ENCODE measurements at places on chromosomes 5 and 9. TPM values are rescaled to one million over a fixed set of nuclear protein-coding genes. Genes with fewer than 3 reads are reported as not detected.

- DNase-seq: no peak
- no peak overlapping the region for H3K4me3 ChIP-seq
- no peak overlapping the region for H3K27ac ChIP-seq
Observed at GRCh38 chr9:109880276-109881169, 100.5 kb downstream of the PALM2AKAP2 start.

DNA sequence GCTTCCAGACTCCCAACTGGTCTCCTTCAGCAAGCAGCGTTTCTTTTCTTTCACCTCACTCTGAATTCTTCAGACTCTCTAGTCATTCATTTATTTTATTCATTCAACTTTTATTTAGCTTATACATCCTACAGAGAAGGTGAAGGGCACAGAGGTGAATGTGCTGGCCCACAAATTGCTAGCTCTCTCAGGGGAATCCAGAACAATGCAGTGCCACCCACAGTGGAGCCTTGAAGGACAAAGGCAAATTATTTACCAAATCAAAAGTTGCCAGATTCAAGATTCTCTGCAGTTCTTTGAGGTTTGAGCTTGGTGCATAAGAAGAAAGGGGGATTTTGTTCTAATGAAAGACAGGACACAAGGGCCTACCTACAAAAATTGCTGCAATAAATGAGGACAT is 29.7 kb downstream of the GRIA1 start:
- DNase-seq: no peak
- no peak overlapping the region for H3K4me3 ChIP-seq
- H3K27ac ChIP-seq: no peak overlapping the region
- no peaks in the 10 kb centered on the region for H3K27me3 ChIP-seq
- H3K4me1 ChIP-seq: no peaks in the 10 kb centered on the region

GRCh38 chr9:103902263-103902662 is 191.8 kb upstream of the SMC2 start:
- no peak overlapping the region for H3K27ac ChIP-seq
- H3K27me3 ChIP-seq: no peaks in the 10 kb centered on the region
- no peak for DNase-seq

DNA sequence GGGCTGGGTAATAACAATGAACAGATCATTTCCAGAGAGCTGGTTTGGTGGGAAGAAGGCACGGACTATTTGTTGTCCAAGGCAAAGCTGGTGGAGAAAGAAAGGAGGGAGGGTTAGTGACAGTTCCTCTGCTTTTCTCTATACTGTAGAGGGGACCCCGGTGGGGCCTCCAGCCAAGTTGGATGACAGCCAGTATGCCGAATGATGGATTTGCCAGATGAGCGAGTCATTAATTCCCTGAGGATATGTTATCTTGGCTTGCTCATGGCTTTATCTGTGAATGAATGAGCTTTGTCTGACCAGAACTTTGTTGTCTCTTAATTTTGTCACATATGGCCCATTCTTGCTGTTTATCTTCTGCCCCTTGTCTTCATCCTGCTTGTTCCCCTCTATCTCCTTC is 158.6 kb upstream of the GLRA1 start:
- H3K27ac ChIP-seq: no peak overlapping the region
- no peak for DNase-seq
- no peaks in the 10 kb centered on the region for H3K27me3 ChIP-seq
- no peaks in the 10 kb centered on the region for H3K36me3 ChIP-seq
- H3K4me3 ChIP-seq: no peak overlapping the region
- no peaks in the 10 kb centered on the region for H3K4me1 ChIP-seq

DNA sequence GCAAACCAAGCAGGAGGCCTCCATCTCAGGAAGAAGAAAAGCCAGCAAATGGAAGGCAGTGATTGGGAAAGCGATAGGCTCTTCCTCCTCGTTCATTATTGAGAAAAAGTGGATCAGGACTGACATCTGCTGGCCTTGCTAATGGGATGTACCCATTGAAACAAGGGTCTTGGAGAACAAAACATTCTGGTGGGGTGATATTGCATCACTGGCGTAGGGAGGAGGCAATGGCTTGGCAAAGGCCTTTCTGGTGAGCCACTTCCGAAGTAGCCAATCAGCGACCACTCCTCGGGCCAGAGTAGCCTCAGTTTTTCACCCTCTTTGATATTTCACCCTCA is 86.7 kb upstream of the NFIB start:
- no peak overlapping the region for H3K4me3 ChIP-seq
- H3K27me3 ChIP-seq: no peaks in the 10 kb centered on the region
- H3K27ac ChIP-seq: no peak overlapping the region
- no peaks in the 10 kb centered on the region for H3K36me3 ChIP-seq

GRCh38 chr5:58105836-58106235 is 354.1 kb downstream of the PLK2 start:
- H3K27ac ChIP-seq: no peak overlapping the region
- no peak for DNase-seq
- no peaks in the 10 kb centered on the region for H3K27me3 ChIP-seq
- no peaks in the 10 kb centered on the region for H3K4me1 ChIP-seq

GRCh38 chr9:38649731-38650363 is 29.5 kb upstream of the ANKRD18A start:
- no peaks in the 10 kb centered on the region for H3K27me3 ChIP-seq
- H3K4me1 ChIP-seq: no peaks in the 10 kb centered on the region
- H3K27ac ChIP-seq: no peak overlapping the region
- no peaks in the 10 kb centered on the region for H3K36me3 ChIP-seq

DNA sequence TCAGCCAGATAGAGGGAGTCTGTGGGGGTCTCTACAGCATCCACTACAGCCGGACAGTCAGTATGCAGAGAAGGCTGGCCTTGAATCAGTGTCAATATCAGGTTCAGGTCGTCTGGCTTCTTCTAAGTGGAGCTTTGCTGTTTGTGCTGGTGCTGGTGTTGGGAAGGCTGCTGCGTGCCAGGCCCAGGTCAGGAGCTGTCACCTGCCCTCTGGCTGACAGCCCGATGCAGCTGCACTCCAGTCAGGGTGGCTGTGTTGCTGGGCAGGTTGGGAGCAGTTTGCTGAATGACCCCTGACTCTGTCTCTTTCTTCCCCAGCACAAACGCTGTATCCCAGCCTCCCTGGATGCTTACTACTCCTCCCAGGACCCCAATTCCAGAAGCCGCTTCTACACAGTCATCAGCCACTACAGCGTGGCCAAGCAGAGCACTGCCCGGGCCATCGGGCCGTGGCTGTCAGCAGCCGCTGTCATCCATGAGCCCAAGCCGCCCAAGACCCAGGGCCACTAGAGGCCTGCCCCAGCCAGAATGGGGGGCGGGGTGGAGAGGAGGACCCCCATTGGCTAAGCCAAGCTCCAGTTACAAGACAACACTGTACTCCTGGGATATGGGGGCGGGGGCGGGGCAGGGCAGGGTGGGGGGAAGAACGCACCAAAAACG is 61.6 kb downstream of the NSG2 start:
- no peak overlapping the region for H3K27ac ChIP-seq
- H3K36me3 ChIP-seq: no peaks in the 10 kb centered on the region
- no peaks in the 10 kb centered on the region for H3K4me1 ChIP-seq
- no peaks in the 10 kb centered on the region for H3K27me3 ChIP-seq
- H3K4me3 ChIP-seq: no peak overlapping the region
- no peak for DNase-seq

- no peaks in the 10 kb centered on the region for H3K36me3 ChIP-seq
- H3K4me1 ChIP-seq: peaks cover 3% of the 10 kb centered on the region
- DNase-seq: no peak
Observed at GRCh38 chr5:176956756-176957155, 49.8 kb downstream of the UIMC1 start.

GRCh38 chr9:134346151-134346550 is 19.9 kb downstream of the RXRA start:
- no peak overlapping the region for H3K4me3 ChIP-seq
- no peaks in the 10 kb centered on the region for H3K27me3 ChIP-seq
- DNase-seq: no peak

DNA sequence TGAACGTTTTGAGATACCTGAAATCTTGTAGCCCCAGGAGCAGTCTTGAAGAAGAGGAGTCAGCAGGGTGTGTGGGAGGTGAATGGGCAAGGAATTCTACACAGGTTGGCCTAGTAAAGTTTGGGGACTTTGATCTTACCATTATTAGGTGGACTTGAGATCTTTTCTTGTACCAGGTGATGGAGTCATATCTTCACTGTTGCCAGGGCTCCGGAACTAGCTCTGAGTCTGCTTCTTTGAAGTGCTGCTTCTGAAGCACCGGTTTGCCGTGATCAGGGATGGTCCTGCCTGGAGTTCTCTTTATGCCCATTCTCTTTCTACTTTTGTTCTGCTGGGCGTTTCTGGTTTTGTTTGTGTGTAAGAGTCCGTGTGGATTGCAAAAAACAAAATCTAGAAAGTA is 27.4 kb downstream of the RCL1 start:
- H3K4me3 ChIP-seq: no peak overlapping the region
- no peaks in the 10 kb centered on the region for H3K27me3 ChIP-seq
- H3K4me1 ChIP-seq: no peaks in the 10 kb centered on the region
- H3K27ac ChIP-seq: no peak overlapping the region
- DNase-seq: no peak
- no peaks in the 10 kb centered on the region for H3K36me3 ChIP-seq

DNA sequence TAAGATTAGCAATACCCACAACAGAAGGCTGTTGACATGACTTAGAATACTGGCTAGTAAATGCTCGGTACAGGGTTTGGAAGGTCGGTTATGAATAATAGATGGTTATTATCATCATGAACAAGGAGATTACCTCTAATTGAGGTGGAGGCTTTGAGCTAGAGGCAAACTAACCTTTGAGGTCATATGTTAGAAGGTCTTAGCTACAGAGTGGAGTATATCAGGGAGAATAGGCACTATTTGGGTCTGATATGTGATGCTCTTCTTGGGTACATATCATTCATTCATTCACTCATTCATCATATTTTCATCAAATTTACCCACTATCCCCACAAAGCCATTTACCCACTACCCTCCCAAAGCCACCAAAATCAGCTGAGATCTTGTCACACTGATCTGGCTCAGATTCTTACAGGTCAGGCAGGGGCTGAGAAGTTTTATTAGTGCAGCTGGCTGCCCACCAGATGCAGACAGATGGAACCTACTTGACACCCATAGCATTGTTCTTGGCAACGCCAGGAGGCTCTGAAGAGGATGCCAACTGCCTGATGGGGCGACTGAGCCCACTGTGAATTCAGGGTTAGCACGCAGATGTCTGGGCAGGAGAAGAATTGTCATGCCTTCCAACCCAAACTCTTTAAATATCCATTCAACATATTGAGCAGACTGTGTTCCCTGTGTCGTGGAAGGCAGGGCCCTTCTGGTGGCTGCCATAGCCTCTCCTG is 90.2 kb upstream of the SH3PXD2B start:
- no peak overlapping the region for H3K4me3 ChIP-seq
- H3K27ac ChIP-seq: no peak overlapping the region
- DNase-seq: peak; percentile 5

DNA sequence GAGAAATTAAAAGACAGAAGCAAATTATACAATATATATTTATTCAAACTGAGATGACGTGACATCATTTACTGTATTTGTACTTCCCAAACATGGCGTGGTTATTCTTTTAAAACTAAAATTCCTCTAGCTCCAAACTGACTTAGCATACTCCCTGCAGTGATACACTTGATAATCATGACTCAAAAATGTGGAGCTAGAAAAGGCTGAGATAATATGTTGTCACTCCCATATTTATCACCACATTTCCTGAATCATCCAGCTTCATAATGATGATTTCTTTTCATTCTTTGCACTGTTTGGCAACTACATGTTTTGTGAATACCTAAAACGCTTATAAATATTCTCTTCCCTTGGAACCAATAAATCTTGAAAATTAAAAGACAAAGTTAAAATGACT is 341.0 kb downstream of the EBF1 start:
- H3K27me3 ChIP-seq: no peaks in the 10 kb centered on the region
- no peak overlapping the region for H3K4me3 ChIP-seq
- H3K4me1 ChIP-seq: peaks cover 4% of the 10 kb centered on the region
- no peaks in the 10 kb centered on the region for H3K36me3 ChIP-seq

CTXN3 gene
- not detected for total RNA-seq

ZMAT2 gene
- total RNA-seq: 40.7 TPM

NEURL1B gene
- total RNA-seq: 43.4 TPM

MARCHF11 gene
- total RNA-seq: not detected

PCDHB4 gene
- 12.6 TPM for total RNA-seq

CEP72 gene
- 10.6 TPM for total RNA-seq

RNF183 gene
- total RNA-seq: not detected

PCDHA2 gene
- total RNA-seq: 0.56 TPM
